ENCODE measurements at places on chromosomes 16 and 17. TPM values are rescaled to one million over a fixed set of nuclear protein-coding genes. Genes with fewer than 3 reads are reported as not detected.

The PRAC1 gene
- not detected for total RNA-seq

The ASPA gene
- total RNA-seq: 7.8 TPM

The CA5A gene
- not detected for total RNA-seq

The TEX14 gene
- 0.10 TPM for total RNA-seq

The UMOD gene
- not detected for total RNA-seq

The GINS2 gene
- 0.19 TPM for total RNA-seq

The MRPL45 gene
- total RNA-seq: 14.9 TPM

The BAIAP3 gene
- total RNA-seq: 0.56 TPM

The ACSF2 gene
- total RNA-seq: 13.9 TPM

The MPP3 gene
- total RNA-seq: 10.2 TPM

DNA sequence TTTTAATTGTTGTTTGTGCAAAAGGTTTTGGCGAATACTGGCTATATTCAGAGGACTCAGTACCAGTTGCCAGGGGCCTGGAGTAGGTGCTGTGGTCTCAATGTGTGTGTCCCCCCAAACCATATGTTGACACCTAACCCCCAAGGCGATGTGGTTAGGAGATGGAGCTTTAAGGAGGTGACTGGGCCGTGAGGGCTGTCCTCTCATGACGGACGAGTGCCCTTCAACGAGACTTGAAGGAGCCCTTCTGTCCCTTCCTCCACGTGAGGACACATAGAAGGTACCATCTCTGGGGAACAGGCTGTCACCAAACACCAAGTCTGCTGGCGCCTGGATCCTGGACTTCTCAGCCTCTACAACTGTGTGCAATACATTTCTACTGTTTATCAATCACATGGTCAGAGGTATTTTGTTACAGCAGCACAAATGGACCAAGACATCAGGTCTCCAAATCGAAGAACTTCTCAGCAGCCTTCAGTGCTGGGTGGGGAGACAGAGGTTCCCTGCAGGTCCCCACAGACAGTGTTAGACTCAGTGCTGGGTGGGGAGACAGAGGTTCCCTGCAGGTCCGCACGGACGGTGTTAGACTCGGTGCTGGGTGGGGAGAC lies 24.8 kb upstream of the METRNL start:
- peak; percentile 64 for DNase-seq

DNA sequence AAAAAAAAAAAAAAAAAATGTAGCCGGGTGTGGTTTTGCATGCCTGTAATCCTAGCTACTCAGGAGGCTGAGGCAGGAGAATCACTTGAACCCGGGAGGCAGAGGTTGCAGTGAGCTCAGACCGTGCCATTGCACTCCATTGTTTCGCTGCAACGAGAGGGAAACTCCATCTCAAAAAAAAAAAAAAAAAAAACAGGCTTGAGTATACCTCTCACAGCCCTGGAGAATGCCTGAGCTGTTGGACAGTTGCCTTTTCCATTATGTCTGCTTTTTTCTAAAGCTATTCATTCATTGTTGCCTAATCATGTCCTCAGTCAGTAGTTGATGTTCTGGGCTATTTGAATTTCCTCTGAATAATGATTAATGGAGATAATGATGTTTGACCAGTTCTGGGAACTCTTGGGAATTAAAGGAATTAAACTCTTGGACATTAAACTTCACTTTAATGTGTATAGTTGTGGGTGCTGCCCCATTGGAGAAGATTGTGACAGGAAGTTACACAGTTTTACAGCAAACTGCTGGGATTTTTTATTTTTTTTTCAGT lies 11.8 kb downstream of the HMOX2 start:
- no peak for DNase-seq

DNA sequence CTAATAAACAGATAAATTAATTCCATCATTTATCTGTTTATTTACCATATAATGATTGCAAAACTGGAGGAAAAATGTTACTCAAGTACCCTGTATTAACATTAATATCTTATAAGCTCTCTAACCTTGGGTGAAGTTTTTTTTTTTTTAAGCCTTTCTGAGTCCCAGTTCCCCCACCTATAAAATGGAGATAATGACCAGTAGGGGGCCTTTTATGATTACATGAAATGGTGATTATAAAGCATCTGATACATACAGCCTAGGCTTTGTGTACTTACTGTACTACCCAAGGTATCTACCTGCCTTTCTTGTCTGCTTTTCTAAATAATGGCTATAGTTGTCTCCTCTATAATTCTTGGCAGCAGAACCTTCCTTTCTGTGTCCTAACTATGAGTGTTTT lies 22.6 kb downstream of the LRRC36 start:
- DNase-seq: no peak

DNA sequence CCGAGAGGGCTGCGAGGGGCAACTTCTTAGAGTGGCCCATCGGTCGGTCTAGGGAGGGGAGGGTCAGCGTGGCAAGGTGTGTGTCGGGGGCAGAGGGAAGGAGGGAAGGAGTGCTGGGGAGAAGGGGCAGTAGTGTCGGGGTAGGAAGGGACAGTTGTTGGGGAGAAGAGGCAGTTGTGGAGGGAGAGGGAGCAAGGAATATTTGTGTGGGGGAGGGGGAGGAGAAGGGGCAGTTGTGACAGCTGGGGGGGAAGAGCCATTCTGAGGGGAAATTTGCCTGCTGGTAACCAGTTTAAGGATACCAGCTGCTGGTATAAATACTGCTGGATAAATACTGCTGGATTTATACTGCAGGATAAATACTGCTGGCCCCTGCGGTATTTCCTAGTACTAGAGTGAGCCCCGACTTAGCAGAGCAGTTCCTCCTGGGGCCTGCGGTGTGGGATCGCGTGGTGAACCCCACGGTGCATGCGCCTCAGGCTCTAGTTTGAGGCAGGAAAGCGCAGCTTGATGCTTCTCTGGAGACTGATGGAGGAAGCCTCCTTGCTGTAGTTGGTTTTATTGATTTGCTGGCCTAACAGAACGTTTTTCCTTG lies 309 bp downstream of the DNAH2 start:
- no peak for DNase-seq

DNA sequence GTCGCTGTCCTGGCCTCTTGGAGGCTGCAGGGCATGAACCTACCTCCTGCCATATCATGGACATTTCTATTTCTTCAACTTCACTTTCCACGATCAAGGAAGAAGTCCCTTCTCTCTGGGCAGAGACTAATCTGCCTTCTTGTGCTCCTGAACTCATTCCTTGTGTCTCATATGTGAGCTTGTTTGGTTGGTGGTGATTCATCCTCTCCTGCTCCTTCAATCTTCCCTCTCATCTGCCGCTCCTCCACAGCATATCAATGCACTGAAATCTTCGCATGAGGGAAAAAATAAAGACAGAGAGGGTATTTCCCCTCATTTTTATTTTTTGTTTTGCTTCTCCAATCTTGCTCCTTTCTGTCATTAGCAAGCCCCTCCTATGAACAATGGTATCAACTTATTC lies 571.7 kb upstream of the GOT2 start:
- DNase-seq: no peak

DNA sequence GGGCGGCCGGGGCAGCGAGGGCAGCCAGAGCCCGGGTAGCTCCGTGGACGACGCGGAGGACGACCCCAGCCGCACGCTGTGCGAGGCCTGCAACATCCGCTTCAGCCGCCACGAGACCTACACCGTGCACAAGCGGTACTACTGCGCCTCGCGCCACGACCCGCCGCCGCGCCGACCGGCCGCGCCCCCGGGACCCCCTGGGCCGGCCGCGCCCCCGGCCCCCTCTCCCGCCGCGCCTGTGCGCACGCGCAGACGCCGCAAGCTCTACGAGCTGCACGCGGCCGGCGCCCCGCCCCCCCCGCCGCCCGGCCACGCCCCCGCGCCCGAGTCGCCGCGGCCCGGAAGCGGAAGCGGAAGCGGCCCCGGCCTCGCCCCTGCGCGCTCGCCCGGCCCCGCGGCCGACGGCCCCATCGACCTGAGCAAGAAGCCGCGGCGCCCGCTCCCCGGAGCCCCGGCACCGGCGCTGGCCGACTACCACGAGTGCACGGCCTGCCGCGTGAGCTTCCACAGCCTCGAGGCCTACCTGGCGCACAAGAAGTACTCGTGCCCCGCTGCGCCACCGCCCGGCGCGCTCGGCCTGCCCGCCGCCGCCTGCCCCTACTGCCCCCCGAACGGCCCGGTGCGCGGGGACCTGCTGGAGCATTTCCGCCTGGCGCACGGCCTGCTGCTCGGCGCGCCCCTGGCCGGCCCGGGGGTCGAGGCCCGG lies 36.1 kb upstream of the ZC3H18 start:
- peak; percentile 93 for DNase-seq

GRCh38 chr17:72850410-72851118 lies 241.9 kb downstream of the SLC39A11 start:
- DNase-seq: no peak

GRCh38 chr16:80824623-80825364 lies 20.4 kb upstream of the CDYL2 start:
- no peak for DNase-seq

DNA sequence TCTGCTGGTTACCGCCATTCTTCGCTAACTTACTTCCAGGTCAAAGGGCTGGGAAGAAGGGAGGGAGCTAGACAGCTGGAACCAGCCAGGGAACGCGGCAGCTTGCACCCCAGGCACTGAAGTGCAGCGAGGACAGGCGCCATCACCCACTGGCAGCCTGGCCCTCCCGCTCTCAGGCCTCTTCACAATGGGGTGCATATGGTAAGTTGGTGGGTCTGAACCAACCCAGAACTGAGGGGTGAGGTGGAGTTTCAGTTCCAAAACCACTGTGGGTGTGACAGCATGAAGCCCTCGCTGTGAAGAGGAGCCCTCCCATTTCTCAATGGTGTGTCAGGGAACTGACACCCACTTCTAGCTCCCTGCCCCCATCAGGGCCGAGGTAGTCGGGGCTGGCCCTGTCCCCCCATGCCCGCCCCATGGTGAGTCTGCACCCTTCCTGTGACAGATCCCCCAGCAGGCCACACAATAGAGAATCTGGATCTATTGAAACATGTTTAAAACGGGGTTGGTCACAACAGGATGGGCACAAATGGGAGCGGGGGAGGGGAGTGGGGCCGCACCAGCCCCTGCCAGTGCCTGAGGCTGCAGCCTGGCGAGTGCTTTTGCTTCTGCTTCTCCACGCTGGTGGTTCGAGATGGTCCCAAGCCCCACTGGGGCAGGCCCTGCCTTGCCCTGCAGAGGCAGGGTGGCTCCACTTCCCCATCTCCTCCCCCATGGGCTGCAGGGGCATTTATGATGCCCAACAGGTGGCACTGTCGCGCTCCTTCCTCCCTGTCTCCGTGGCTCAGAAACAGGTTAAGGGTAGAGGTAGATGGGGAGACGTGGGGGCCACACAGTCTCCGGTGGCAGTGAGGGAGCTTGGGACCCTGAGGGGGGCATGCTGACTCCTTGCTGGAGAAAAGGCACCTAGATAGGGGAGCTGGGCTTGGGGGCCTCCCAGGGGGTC lies 2.3 kb downstream of the LIMD2 start:
- DNase-seq: no peak

GRCh38 chr16:84810518-84811273 lies 9.1 kb upstream of the CRISPLD2 start:
- no peak for DNase-seq

DNA sequence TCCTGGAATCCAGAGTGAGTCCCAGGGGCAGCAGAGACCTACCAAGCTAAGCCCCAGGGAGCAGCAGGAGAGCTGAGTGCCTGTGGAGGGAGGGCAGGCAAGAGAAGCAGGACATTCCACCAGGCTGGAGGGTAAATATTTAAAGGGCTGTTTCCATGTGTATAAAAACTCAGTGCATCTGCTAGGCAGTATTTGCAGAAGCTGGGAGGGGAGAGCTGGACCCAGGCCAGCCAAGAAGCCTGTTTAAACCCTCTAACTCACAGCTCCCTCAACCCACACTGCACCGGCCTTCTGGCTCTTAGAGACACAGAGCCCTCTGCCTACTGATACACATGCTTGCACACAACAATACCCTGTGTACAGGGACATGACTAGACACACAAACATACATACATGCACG lies 22.5 kb upstream of the TMEM132E start:
- DNase-seq: peak; percentile 50

DNA sequence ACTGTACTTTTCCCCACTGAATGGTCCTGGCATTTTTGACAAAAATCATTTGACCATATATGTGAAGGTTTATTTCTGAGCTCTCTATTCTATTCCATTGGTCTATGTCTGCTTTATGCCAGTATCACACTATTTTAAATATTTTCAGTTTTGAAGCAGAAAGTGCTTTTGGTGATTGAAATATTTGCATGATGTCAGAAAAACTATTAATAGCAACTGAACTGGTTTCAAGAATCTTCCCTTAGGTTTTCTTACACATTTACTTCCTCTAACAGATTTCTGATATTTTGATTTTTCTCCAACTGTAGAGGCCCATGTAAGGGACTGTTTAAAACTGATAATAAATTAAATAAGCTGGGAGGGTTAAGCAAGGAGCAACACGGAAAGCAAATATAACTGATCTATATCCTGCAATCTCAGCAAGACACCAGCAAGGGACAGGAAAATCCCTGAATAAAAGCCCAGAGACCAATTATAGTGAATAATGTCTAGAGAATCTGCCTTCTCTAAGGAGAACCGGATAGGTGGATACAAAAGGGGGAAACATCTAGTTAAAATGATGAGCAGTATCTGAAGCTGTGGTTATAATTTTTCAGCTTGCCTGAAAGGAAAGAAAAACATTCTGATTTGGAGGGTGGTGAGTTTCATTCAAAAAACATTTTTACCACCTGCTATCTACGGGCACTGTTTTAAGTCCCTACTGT lies 80.9 kb upstream of the STAC2 start:
- DNase-seq: no peak

- DNase-seq: peak; percentile 41
Observed at GRCh38 chr17:79907217-79907715, 68.0 kb upstream of the CBX4 start.

DNA sequence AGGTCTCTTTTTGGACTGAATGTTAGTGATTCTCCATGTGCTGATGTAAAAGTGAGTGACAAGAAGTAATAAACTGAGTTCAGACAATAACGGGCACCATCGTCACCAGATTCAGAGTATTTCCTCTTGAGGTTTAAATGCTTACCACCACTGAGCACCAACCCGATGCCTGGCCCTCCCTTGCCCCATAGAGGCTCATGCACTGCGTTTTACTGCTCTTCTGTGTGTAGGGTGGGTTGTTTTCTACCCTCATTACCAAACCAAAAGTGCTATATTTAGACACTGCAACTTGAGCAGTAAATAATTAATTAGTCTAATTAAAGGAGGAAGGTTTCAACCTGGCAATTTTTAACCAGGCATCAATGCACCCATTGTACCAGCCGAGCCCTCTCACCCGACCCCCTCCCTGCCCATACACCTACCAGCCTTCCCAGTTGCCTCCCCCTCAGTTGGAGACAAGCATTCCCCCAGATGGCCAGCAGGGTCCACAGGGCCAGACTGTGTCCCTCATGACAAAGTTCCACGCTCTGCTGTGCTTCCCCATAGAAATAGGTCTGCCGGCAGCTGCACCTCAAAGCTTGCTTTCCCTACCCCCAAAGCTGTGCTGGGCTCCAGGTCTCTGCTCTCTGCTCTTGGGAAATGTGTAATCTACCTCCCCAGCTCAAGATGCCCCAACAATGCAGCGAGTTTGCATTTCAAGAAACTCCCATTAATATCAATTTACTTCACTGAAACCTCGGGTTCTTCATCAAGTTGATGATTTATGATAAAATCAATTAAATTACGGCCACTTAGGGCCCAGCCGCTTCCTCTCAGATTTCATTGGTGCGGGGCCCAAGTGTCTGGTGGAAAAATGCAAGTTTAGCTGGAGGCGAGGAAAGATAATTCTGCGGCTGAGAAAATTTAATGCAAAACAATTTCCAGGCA lies 16.0 kb downstream of the HOXB4 start:
- DNase-seq: no peak

- DNase-seq: no peak
Observed at GRCh38 chr16:49623501-49624266, 232.2 kb downstream of the ZNF423 start.
